NCI-H1930 (cell line): ENCODE measurements at places on chromosomes 3 and 15.

GRCh38 chr3:103614719-103615118 lies 1179.9 kb downstream of the ZPLD1 start:
- no peak for DNase-seq

GRCh38 chr3:66393333-66394005 lies 107.4 kb downstream of the LRIG1 start:
- DNase-seq = no peak

DNA sequence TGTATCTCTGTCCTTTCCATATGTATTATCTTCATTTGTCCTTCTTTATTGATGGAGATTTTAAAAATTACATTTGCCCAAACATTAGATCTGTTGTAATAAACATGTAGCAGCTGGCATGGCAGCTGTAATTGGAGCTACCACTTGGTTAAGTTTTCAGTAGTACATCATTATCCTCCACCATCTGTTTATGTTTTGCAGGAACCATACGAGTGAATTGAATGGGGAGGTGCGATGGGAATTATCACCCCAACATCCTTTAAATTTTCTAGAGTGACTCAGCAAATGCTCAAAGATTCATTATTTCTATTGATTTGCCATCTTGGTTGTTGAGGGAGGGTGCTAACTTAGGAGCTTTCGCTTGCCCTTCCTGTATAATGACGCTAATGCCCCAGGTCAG lies 32.6 kb upstream of the NOX5 start:
- DNase-seq = no peak

DNA sequence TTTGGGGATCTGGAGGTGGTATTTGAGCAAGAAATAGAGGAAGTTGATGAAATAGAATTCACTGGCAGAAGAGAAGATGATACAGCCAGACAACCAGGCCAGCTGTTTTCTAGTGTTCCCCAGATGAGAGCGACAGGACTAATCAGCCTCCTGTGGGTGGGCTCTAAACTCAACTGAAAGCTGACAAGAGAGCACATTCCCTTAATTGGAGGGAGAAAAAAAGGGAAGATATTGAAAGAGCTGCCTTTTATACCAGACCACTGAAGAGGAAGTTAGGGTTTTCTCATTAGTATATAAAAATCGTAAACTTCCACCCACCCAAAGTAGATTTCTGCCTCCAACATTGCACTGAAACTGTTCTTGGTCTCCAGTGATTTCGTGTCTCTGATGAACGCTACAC lies 6.5 kb upstream of the TM4SF19 start:
- no peak for DNase-seq

DNA sequence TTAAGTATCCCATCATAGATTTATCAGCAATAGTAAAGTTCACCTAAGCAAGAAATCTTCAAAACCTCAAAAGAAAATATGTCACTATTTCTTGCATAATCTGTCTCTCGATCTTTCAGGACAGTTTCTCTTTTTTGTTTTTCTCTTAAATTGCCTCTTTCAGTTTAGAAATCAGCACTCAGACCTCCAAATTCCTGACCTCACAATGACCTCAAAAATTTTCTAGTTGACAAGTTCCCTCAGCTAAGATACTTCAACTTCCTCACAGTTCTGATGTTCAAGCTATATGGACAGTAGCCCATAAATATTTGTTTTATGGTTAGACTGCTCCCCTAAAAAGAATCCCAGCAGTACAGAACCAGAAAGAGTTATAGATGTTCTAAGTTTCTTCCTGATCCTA lies 24.1 kb downstream of the SLC24A5 start:
- no peak for DNase-seq

DNA sequence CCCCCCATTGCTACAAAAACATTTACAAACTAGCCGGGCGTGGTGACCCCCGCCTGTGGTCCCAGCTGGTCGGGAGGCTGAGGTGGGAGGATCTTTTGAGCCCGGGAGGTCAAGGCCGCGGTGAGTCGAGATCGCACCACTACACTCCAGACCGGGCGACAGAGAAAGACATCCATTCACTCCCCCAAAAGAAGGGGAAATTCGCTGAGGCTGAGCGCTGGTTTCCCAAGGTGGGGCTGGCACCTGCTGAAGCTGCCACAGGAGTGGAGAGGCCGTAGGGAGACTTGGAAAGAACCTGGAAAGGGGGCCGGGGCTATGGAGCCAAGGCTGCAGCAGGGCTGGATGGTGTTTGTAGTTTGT lies 732 bp upstream of the CRTC3 start:
- DNase-seq = no peak

DNA sequence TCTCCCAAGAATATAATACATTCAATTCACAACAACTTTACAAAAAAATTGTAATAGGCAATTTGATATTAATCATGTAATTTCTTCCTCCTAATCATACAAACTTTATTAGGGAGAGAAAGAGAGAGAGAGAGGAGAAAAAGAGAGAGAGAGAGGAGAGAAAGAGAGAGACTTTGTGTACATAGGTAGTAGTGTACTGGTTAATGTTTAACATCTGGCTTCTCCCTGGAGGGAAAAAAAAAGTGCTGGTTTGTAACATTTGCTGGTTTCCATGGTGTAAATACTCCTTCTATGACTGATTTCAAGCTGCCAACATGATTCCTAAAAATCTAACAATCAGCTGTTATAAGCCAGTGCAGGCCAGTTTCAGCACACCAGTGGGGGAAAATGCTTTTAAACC lies 98.0 kb upstream of the ARHGEF26 start:
- no peak for DNase-seq

GRCh38 chr3:8366219-8366810 lies 135.3 kb upstream of the LMCD1 start:
- no peak for DNase-seq
